Kasumi-1 (cell line): ENCODE measurements at places on chromosomes 4 and X.
A peak's percentile ranks its signal among the peaks of the same experiment; 100 is the strongest.

- DNase-seq, result no peak
Observed at GRCh38 chr4:84677995-84678394, 95.1 kb downstream of the CDS1 start.

DNA sequence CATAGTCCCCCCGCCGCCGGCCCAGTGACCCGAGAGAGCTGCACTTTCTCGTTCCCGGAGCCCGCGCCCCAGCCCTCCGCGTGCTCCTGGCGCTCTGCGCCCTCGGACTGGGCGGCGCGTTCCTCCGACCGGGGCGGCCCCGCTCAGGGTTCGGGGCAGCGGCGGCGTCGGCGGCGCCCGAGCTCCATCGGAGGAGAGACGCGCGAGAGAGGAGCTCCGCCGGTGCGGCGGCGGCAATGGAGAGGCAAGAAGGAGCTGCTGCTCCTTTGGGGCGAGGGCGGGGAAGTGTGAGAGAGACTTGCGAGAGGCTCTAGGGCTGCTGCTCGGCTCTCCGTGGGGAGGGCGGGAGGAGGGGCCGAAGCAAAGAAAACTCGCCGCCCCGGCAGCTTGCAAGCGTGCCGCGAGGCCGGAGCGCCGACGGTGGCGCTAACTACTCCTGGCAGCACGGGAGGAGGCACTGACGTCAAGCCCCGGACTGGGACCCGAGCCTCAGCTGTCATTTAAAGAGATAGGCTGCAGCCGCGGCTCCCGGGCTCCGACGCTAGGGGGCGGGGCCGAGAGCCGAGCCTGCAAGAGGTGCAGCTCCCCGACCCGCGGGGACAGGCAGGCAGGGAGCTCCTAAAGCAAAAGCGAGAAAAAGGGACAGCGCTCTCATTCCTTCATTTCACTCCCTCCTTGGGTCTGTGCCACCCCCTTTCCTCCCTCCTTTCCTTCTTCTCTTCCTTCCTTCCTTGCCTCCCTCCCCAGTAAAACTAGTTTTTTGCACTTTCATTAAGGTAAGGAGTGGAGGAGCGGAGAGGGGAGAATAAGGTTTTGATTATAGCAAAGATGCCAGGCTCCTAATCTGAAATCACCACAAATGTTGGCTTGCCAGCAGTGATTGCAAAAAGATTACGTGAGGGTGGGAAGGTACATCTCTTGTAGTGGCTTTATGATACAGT, at the start of gene KCTD8:
TSS of gene KCTD8 (minus strand) at position 289 of the 941 bp plus-strand sequence.
- DNase-seq, result peak; percentile 86

DNA sequence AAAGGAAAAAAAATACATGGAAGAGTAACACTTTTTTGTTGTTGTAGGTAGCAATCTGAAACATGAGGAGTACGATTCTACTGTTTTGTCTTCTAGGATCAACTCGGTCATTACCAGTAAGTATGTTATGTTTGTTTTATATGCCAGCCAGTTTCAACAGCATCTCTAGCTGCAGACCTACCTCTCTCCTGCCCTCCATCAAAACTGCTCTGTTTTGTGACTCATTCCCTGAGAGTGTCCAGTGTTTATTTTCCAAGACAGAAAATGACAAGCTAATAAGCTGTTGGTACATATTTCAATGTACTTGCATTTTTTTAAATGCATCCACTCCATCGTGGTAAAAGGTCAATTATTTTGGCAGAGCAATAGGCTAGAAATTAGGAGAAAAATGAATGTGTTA, 347 bp downstream of the AMTN start:
- no peak for DNase-seq

DNA sequence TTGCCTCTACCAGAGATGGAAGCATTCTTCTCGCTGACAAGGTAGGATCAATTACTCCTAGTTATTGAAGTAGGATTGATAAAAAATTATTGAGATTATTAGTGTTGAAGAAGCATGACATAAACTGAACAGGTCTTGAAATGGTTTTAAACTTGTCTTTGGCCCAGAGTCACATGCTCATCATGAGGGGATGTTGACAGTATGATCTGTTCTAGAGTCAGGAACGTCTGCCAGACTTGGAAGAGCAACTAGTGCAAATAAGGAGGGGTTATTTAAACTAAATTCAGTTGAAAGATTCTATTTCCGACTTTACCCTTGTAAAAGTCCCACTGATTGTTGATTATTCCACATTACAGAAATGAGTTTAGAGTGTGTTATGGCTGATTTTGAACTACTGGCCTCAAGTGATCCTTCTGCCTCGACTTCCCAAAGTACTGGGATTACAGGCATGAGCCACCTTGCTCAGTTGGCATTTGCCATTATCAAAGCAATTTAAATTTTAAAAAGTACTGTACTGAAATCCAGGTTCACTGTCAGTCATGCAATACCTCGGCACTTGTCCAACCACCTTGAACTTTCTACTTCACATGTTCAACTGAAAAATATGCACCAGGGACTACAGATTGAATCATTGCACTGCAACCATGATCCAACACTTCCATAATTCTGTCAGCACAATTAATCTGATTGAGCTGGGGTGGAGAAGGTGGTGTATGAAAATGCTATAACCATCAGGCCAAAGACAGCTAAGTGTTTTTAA, 19.7 kb downstream of the FABP2 start:
- DNase-seq, result no peak

- no peak for DNase-seq
Observed at GRCh38 chr4:89538171-89538570, 230.6 kb upstream of the GPRIN3 start.

DNA sequence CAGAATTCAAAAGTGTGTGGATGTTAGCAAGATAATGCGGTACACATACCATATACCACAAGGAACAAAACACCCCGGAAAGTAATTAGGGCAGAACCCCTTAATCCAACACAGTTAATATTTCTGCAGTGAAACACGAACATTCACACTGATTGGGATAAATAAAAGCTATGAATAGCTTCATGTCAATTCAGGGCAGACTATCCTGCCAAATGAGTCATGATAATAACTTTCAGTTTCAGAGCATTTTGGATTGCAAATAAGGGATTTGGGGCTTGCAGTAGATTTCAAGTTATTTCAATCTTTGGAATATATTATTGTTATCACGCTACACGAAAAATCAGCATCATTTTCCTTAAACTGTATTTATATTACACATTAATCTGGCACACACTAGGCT, 24.3 kb downstream of the IRF2 start:
- no peak for DNase-seq

GRCh38 chr4:52595001-52595400, 64.1 kb downstream of the USP46 start:
- no peak for DNase-seq

- no peak for DNase-seq
Observed at GRCh38 chr4:175562542-175562941, 249.5 kb downstream of the GPM6A start.

- DNase-seq, result no peak
Observed at GRCh38 chr4:24003926-24004325, 114.1 kb upstream of the PPARGC1A start.

GRCh38 chrX:38124000-38124399, 96.7 kb downstream of the SRPX start:
- DNase-seq, result peak; percentile 1

DNA sequence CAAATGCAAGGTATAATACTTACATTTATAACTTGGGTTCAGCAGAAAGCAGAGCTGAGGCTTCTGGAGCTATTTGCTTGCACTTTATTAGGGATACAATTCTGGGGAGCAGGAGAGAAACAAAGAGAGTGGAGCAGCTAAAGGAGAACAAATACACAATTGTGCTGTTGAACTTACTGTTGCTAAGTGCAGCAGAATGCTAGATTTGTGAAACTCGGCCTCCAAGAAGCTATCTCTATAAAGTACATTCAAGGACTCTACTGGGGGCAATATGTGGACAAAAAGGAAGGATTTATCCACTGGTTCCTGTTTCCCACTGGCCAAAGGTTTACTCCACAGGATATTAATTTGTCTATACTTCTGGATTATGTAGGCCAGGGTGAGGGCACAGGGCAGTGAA, 86.8 kb downstream of the PPP1R2C start:
- no peak for DNase-seq

GRCh38 chr4:57910151-57910550, 800.0 kb upstream of the IGFBP7 start:
- no peak for DNase-seq

DNA sequence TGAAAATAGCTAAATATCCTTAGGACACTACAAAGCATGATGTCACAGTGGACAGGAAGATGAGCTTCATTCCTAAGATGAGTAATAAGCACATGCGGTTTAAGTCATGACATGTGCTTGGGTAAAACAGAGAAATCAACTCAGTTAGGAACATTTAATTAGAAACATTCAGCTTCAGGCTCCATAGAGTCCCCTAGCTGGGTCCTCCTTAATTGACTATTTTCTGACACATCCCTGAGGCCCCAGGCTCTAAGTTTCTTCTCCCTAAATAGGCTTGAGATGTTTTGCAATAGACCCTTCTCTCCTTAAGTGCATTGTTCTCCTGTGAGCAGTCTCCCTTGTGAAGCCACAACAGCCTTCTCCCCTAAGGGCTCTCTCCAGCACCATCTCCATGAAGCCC, 70.4 kb upstream of the ANXA3 start:
- DNase-seq, result no peak

DNA sequence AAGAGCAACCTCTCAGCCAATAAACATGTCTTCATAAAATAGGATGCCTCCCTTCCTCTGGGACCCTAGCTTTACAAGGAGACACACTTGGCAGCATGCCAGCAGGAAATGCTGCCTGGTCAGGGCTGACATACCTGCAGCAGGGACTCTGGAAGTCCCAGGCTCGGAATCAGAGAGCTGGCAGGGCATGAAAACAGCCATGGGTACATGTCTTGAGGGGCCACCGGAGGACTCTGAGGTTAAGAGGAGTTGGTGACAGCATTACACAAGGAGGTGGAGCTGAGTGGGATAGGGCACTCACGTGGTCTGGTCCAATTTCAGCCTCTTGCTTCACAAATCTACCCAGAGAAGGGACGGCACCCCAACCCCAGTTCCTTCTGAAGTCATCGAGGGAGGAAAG, 15.7 kb downstream of the MSX1 start:
- no peak for DNase-seq

DNA sequence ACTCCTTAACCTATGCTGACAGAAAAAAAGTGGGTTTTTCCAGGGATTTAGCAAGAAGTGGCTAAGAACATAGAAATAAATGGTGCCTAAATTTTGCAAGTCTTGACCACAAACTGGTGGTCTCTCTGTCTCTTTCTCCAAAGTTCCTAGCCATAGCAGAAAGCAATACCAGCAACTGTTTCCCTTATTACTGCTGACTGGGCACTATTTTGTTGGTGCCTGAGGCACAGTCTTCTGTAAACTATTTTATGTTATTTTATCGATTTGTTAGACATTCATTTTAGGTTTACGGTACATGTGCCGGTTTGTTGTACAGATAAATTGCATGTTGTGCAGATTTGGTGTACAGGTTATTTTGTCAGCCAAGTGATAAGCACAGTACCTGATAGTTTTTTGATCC, 234.6 kb upstream of the TECRL start:
- DNase-seq, result no peak

DNA sequence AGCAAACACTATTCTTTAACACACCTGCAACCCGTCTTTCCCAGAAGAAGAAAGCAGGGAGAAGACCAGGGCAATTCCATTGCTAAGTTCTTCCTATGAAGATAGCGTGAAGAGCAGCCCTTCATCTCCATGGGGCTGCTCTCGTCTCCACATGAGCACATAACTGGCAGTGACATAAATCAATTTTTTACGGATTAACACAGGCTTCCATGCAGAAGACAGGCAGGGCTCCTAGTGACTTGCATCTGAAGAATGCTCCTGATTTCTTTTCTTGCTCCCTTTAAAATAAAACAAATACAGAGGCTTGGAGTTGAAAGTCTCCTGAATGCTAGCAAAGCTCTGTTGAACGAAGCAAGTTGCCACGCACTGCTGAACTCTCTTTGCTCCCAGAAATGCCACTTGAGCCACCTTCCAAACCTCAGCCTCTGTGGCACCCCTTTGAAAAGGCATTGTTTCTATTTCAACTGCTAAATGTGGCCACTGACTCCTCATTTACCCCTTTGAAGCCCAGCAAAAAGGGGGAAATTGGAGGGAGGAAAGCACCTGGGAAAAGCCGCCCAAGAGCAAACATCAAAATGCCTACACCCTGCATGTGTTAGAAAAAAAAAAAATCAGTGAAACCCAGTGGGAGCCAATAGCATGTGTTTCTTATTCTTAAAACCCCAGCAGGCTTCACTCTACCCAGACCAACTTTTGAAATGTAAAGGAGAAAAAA, 383.7 kb downstream of the IDS start:
- no peak for DNase-seq

GRCh38 chr4:10104211-10104990, 12.2 kb downstream of the WDR1 start:
- no peak for DNase-seq

DNA sequence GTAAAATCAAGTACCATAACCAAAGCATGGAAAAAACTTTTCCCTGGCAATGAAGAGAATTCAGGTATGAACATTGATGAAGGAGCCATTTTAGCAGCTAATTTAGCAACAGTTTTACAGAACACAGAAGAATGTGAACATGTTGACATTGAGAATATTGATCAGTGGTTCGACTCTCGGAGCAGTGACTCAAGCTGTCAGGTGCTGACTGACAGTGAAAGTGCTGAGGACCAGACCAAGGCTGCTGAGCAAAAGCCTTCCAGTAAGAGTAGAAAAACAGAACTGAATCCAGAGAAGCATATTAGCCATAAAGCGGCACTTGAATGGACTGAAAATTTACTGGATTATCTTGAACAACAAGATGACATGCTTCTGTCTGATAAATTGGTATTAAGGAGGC, 2.8 kb downstream of the TIGD2 start:
- DNase-seq, result no peak

GRCh38 chrX:4656419-4656818, 943.0 kb upstream of the PRKX start:
- no peak for DNase-seq

DNA sequence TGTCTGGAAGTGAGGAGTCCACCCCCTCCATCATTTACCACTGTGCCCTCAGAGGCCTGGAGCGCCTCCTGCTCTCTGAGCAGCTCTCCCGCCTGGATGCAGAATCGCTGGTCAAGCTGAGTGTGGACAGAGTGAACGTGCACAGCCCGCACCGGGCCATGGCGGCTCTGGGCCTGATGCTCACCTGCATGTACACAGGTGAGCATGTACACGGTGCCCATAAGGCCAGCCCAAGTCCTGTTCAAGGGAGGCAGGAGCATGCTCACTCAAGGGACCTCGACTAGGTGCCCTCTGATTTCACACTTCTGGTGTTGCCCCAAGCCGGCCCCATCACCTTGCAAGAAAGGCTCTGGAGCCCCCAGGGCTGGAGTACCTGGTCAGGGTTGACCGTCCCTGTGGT, 13.4 kb upstream of the MSANTD1 start:
- DNase-seq, result no peak

- peak; percentile 68 for DNase-seq
Observed at GRCh38 chrX:21839334-21840192, at the start of gene MBTPS2. TSS of gene MBTPS2 (plus strand) at chrX:21839617. CDS start at chrX:21839735, 118 bp downstream.

DNA sequence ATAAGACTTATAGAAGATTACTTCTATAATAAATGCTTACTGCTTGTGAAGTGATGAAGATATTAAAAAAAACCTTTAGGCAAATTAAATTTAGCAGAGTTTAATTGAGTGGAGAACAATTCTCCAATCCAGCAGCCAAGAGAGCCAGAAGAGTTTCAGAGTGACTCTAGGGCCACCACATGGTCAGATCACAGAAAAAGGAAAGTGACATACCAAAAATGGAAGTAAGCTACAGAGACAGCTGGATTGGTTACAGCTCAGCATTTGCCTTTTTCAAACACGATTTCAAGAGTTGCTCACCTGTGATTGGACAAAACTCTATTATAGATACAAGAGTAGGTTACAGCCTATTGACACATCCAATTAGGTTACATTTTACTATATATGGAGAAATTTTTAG, 79.0 kb upstream of the TRAM1L1 start:
- DNase-seq, result peak; percentile 2

- DNase-seq, result peak; percentile 36
Observed at GRCh38 chrX:96424007-96424406, 260.6 kb upstream of the DIAPH2 start.

- DNase-seq, result no peak
Observed at GRCh38 chr4:1234309-1234695, 14.6 kb downstream of the CTBP1 start.
